GM12864 (cell line): ENCODE measurements at places on chromosomes 12 and 14.

DNA sequence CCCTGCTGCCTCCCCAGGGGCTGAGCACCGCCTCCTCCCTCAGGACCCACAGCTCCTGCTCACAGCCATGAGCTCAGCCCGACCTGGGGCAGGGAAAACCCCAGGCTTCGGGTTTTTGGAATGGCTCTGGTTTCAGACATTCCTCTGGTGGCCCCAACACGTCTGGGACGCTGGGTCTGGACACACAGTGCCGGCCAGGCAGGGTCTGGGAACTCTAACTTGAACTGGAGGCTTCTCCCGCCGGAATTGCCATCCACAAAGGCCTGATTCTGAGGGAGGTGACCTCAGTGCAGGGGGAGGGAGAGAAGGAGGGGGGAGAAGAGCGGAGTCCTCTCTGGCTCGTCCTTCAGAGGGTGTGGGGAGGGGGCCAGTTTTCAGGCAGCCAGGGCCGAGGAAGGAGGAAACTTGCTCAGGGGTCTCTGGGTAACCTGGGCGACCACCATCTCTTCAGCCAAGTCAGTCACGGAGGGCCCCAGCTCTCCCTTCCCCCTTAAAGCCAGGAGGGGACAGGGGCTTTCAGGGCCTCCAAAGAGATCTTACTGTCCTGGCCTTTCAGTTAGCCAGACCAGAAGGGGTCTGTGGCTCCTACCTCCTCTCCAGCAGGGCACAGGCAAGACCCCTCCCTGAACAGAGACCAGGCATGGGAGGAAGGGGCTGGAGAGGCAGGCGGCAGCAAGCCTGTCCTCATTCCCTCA is 19.4 kb downstream of the NCKAP5L start:
- no peak for DNase-seq

DNA sequence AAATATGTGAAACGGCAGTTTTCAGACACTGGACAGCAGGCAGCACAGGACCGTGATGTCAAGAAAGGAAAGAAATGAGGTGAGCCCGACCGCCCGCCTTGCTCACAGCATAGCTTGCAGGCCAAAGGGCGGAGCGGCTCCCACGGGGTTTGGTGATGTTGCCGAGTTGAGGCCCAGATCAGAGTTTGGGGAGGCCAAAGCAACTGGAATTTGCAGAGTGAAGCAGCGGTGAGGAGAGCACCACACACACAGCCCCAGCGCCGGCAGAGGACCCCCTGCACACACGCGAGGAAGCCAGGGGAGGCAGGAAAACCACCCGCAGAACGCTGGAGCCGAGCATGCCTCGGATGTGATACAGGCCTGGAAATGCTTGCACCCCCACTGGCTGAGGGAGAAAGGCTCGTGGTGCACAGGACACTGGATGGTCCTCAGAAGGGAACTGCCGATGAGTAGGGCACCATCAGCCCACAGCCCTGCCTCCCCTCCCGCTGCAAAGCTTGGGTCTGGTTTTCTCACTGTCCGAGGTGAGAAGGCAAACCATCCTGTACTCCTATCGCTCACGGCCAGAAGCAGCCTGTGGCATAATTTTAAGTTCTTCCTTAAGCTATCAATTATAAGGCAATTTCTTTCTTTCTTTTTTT is 25.7 kb upstream of the PLD4 start:
- no peak for DNase-seq

DNA sequence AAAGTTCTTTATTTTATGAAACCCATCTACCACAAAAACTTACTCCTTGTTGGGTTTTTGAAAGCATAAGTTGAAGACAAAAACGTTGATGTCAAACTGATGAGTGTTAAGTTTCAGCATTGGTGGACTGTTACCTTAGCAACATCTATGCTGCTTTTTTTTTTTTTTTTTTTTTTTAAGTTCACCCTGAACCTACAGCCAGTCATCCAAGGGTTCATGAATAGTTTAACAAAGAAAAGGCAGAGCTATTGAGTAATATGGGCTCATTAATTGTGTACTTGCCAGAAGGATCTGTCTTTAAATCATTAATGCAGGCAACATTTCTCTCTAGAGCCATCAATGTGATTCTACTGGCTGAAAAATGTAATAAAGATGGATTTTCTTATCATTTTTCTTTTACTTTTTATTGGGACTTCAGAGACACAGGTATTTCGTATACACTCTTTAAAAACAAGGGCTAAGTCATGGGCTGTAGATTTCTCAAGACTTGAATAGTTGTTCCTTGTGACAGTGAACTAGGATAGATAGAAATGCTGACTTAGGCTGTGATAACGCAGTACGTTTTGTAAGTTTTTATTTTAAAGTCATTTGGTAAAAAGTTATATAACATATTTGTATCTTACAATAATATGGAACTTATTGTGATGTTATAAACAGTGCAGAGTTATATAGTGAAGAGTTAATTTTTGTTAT is at the start of gene PTPRQ:
PTPRQ (plus strand) TSS at position 262 of the 693 bp plus-strand sequence; CDS start at position 373, 111 bp downstream.
- DNase-seq: no peak

- no peak for DNase-seq
Observed at GRCh38 chr14:22932146-22932545, 3.0 kb upstream of the PRMT5 start.

DNA sequence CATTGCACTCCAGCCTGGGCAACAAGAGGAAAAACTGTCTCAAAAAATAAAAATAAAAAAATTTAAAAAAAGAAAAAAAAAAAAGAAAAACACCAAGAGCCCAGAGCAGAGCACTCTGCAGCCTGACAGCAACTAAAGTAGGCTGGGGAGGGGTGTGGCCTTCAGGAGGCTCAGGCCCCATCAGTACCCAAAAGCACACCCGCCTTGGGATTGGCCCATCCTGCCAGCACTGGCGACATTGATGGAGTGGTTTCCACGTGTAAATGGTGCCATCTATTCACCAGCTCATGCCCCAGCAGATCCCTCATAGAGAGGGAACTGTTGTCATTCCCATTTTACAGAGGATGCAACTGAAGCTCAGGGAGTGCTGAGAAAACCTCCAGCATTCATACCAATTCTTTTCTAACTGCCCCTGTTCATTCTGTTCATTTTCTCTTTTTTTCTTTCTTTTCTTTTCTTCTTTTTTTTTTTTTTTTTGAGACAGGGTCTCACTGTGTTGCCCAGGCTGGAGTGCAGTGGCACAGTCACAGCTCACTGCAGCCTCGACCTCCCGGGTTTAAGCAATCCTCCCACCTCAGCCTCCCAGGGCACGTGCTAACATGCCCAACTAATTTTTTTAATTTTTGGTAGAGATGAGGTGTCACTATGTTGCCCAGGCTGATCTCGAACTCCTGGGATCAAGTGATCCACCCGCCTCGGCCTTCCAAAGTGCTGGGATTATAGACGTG is 89.3 kb downstream of the IRF2BPL start:
- DNase-seq: no peak

DNA sequence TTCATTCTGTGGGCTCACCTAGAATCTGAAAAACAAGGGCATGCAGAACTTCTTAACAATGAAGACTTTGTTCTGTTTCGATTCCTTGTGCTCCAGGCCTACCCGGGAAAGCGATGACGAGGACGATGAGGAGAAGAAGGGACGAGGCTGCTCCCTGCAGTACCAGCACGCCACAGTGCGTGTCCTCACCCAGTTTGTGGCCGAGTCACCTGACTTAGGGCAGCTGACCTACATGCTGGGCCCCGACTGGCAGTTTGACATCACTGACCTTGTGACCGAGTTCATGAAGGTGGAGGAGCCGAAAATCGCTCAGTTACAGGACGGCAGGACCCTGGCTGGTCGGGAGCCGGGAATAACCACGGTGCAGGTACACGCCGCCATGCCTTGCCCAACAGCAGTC is 585.4 kb downstream of the AACS start:
- DNase-seq: no peak

DNA sequence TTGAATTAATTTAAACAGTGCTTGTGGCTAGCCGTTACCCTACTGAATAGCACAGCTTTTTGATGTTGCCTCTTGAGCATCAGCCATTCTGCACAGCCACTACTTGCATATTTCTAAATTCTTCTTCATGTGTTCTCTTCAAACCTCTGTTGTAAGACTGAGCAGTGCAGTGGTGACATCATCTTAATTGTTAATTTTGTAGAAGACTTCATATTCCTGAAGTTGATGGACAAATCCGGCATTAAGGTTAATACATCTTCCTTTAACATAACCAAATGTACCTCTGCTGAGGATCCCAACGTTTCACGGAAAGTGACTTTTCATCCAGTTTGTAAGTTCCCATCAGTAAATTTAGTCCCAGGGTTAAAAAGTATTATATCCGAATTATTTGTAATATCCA is 25.6 kb downstream of the SENP1 start:
- DNase-seq: no peak

DNA sequence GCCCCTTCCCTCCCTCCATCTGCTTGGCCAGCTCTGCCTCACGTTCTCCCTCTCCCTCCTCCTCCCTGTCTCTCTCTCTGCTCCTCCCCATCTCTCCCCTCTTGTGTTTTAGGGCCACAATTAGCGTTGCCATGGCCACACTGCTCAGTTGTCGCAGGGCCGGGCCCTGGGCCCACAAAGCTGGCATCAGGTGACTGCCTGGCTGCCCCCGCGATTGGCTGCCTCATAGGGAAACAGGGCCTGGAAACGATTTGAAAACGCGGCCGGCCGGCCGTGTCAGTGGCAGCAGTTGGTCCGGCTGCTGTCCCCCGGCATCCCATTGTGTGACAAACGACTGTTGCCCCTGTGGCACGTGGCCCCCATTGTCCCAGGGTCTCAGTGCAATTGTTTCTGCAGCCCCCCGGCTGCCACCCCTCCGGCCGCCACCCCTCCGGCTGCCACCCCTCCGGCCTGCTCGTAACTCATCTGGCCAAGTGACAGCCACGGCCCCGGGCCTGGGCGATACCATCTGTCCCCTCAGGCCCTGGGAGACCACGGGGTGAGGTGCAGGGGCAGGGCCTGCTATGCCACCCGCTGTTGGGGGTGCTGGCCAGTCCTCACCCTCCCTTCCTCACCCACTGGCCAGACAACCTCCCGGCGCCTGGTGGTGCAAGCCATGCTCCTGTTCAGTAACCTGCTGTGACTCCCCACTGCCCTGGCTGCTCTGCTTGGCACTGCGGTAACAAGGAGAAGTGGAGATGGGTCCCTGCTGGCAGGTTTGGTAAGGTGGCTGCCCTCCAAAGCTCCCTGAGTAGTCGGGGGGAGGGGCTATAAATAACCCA is 17.4 kb downstream of the FOXN4 start:
- DNase-seq: no peak

GRCh38 chr12:1915082-1915968 is 3.1 kb downstream of the CACNA2D4 start:
- DNase-seq: no peak

- no peak for DNase-seq
Observed at GRCh38 chr12:113479590-113480335, 8.1 kb upstream of the LHX5 start.

DNA sequence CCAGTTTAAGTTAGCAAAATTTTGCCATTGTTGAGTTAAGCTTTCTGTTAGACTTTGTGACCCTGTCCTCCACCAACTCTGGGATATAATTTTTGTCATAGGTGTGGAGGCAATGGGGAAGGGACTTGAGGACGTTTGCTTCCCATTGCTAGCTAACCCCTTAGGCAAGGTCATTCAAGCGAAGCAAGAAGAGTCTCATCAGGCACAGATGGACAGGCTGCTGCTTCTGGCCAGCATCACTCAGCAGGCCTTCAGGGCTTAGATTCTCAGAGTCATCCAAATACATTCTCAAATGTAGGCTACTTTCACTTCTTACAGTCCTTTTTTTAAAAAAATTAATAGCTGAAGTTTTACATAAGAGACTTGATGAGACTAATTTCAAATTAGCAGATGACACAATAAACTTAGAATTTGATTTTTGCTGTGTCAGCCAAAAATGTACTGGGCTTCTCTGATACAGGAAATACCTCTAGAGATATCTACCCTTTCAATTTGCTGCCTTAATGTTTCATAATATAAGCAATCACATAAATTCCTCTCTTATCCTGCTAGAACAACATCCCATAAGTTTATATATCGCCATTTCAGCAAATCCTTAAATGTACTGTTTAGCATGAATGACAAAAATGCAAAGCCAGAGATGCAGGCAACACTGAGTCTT is 875.2 kb downstream of the FLRT2 start:
- DNase-seq: no peak

GRCh38 chr14:36955376-36955775 is 217.0 kb downstream of the SLC25A21 start:
- DNase-seq: no peak

DNA sequence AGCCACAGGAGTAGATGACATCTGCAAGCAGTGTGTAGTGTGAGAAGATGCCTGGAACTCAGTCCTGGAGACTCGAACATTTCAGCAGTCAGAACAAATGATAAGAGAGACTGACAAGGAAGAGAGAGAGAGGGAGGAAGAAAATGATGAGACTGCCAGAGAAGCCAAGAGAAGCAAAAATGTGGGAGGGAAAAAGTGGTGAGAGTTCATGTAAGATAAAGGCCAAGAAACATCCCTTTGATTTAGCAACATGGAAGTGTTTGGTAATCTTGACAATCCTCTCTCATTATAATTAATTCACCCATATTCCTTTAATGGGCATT is 42.6 kb downstream of the LIMA1 start:
- no peak for DNase-seq

- no peak for DNase-seq
Observed at GRCh38 chr12:111221062-111222026, 147.6 kb downstream of the PHETA1 start.

GRCh38 chr14:101227611-101228594 is 324.4 kb upstream of the RTL1 start:
- no peak for DNase-seq

- DNase-seq: no peak
Observed at GRCh38 chr12:127293507-127294310, 973.3 kb upstream of the TMEM132C start.

DNA sequence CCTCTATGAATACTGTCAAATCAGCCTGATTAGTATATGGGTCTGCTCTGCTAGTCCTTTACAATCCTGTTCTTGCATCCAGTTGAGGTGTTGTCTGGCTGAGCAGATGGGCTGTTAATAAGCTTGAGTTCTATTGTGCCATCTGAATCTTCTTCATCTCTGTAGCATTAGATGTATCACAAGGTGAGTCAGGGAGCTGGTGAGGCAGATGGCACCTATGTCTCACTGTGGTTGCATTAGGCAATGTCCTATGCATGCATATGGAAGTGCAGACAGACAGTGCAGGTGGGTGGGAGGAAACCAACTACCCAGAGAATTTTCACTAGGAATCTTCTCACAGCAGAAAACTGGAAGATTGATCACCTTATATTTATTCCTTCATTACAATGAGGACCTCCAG is 165.7 kb upstream of the STXBP6 start:
- no peak for DNase-seq

DNA sequence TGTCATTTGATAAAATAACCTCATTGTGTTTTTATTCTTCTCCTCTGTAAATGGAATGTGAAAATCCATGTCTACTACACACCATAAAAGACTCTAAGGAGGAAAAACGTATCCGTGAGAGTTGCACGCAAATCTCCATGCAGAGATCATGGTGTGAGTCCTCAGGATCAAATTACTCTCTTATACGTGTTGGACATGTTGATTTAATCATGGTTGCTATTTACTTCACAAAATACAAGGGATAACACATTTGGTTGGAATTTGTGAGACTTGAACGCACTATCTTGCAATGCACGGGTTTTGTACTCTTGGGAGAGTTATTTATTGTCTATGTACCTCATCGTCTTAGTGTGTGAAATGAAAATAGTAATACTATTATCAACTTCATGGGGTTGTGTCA is 128.0 kb upstream of the RASSF8 start:
- DNase-seq: no peak
